ENCODE measurements at places on chromosomes 2 and 18.
A peak's percentile ranks its signal among the peaks of the same experiment; 100 is the strongest.

GRCh38 chr2:54461261-54461660 is 5.1 kb downstream of the SPTBN1 start:
- no peak for DNase-seq

DNA sequence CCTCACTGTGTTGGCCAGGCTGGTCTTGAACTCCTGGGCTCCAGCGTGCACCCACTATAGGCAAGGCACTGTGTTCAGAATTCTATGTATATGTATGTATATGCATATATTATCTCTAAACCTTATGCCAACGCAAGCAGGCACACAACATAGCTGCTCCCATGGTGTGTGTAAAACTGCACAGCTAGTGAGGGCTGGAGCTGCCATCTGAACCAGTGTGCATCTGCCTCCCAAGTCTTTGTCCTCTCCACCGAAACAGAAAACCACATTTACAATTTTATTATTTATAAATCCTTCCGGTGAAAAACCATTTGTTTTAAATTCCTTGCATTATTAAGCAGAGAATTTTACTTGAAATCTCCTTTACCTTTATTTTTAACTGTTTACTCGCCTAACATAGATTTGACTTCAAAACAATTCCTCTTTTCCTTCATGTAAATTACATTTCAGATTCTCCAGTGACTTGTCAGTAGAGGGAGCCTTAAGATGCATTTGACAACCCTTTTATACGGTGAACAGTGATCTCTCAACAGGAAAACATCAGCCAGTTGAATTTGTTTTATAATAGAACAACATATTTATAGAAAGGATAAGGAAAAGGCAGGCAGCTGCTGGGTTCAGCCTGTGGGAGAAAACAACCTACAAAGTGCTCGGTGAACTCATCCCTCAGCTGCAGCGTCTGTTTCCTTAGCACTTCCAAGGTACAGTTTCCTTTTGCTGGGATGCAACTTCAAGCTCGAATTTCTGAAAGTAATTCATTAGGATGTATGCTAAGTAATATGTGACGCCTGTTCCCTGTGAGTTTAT is 101.2 kb downstream of the MYT1L start:
- no peak for DNase-seq

GRCh38 chr2:86790676-86791572 is at the start of gene CD8A:
Gene CD8A (minus strand): TSS chr2:86790913. CDS start chr2:86790825, 88 bp downstream.
- DNase-seq, result no peak

GRCh38 chr2:71930049-71930681 is 217.5 kb downstream of the CYP26B1 start:
- DNase-seq, result peak; percentile 48

DNA sequence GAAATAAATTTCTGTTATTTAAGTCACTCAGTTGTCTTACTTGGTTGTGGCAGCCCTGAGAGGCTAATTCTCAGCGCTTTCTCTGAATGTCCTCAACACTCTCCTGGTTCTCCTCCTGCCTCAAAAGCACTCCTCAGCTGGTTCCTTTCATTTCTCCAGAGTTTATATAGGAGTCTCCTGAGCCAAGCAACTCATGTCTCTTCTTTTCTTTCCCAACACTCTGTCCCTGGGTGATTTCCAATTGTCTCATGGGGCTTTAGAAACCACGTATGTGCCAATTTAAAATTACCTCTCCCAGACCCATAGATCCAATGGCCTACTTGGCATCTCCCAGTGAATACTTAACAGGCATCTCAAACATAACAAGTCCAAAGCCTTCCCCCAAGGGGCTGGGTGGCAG is 184.3 kb downstream of the TTC32 start:
- no peak for DNase-seq

GRCh38 chr2:74573747-74574562 is 19.4 kb downstream of the DOK1 start:
- DNase-seq, result no peak

DNA sequence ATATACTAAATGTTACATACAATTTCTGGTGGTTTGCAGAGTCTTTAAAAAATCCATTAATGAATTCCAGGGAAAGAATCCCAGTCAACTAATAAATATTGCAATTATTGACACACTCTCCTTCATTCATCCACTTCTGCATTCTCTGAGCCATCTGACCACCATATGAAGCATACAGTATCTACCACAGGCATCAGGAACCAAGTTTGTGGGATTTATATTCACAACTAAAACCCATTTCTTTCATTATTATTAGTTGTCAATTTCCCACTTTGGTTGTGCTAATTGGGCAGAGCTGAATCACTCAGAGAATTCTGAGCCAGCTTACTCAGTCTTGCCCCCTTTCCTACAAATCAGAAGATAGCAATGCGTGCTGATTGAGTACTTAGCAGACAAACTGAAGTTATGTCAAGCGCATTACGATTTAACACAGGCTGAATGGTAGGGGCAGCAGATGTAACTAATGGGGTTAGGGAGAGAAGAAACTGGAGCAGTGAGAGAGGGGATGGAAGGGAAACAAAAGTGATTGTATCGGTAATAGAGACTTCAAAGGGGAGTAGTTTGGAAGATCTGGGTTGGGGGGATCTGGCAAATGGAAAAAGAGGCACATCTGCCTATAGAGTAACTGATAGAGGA is 52.3 kb downstream of the ZEB2 start:
- no peak for DNase-seq

DNA sequence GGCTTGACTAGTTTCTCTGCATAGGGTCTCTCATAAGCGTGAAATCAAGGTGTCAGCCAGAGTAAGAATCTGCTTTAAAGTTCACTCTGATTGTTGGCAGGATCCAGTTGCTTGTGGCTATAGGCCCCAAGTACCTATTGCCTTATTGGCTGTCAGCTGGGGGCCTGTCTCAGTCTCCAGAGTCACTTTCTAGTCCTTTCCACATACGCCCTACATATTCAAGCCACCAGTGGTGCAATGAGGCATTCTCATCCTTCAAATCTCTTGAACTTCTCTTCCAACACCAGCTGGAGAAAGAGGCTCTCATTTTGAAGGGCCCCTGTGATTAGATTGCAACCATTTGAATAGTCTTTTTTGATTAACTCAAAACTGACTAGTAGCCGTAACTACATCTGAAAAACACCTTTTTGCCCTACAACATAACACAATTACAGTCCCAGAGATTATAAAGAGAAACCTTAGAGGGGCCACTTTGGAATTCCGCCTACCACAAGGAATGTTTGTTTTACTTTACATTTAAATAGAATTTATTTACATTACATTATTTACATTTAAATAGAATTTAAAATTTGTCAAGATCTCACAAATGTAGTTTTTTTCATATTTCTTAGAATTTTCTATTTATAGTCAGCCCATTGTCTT is 520.1 kb downstream of the DSC3 start:
- no peak for DNase-seq

GRCh38 chr2:119293900-119294299 is 70.3 kb downstream of the STEAP3 start:
- DNase-seq, result no peak

- DNase-seq, result no peak
Observed at GRCh38 chr2:10028407-10028987, 14.9 kb upstream of the KLF11 start.

GRCh38 chr2:96859099-96859649 is 1.4 kb upstream of the ANKRD39 start:
- peak; percentile 51 for DNase-seq

DNA sequence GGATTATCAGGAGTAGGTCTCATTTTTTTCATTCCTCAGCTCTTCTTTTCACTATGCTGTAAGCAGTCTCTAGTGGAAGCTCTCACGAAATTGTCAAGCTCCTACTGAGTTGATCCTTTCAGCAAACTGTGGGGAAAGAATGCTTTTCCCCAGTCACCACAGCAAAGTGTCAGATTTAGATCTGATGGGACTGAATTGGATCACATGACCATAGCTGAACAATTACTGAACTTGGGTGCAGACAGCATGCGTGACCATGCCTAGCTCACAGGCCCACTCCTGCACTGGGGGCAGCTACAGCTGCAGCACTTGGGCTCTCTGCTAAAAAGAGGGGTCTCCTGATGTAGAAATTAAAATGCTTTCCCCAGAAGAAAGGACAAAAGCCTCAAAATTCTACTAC is 3.1 kb downstream of the ARHGAP15 start:
- DNase-seq, result no peak

DNA sequence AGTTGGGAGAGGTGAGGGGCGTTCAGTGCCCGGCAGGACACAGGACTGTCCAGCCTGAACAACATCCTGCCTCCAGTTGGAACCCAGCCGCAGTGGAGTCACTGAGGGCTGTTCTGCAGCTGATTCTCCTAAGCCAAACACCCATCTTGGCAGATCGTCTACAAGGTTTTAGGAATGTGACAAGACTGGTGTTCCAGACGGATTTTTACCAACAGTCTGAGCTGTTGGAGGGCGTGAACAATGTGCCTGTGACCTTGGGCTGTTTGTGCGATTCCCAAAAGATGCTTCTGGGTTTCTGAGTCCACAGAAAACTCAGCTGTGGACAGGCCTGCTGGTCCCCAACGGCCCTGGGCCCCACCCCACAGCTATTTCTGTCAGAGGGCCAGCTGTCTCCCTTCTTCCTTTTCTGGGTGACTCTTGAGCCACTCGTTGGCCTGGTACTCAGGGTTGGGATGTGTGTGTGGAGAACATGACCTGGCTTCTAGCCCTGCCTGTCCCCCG is 5.7 kb downstream of the LRRFIP1 start:
- DNase-seq, result no peak

GRCh38 chr2:188676010-188676400 is 298.2 kb upstream of the COL3A1 start:
- no peak for DNase-seq

DNA sequence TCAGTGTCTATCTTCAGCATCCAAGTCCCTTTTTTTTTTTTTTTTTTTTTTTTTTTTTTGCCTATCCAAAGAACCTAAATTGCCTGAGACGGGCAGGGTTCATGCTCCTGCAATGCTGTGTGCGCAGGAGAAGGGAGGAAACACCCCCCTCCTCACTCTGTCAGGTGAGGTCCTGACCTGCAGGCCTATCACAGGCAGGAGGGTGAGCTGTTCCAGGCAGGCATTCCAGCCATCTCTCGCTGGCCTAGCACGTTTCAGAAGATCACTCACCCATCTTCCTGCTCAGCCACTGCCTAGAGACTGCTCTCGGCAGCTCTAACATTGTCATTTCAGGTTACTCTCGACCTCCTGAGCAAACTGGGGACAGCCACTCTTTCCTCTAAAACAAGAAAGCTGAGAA is 48.4 kb upstream of the LAPTM4A start:
- no peak for DNase-seq

DNA sequence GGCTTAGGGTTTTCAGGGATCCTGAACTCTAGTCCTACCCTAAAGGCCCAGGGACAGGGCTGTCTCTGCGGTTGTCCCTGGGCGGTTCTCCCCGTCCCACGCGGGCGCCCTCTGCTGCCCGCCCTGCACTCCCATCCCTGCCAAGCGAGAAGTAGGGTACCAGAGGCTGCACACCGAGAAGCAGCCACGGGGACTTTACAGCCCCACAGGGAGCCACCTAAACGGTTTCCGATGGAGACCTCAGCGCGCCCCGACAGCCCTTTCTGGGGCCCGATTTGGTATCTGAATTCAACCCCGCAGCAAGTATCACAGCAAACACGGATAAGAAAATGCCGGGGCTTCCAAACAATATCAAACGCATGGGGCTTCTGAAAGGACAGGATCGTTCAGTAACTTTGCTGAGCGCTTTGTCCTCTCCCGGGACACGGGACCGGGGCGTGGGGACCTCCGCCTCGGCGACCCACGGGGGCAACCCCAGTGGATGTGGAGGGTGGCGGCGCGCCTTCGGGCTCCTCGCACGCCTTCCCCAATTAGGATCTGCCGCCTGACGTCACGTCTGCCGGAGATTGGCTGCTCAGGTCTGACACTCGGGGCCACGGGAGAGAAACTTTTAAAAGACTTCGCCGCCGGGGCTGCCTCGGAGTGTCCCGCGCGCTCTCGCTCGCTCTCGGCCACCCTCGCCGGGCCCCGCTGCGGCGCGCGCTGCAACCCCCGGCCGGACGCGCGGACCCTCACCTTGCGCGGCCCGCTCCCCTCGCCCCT is at the start of gene LTBP1:
LTBP1 (plus strand) TSS at position 640 of the 762 bp plus-strand sequence. CDS start 372 bp downstream, outside the sequence.
- peak; percentile 84 for DNase-seq

- no peak for DNase-seq
Observed at GRCh38 chr2:10193851-10194820, 71.6 kb downstream of the RRM2 start.
